A172 (cell line): ENCODE measurements at places on chromosomes 11 and 22. TPM values are rescaled to one million over a fixed set of nuclear protein-coding genes. Genes with fewer than 3 reads are reported as not detected.

GRCh38 chr11:83280256-83280655 is 5.9 kb downstream of the CCDC90B start:
- no peak for DNase-seq

CSNK2A3 gene
- total RNA-seq: 3.4 and 3.6 TPM in 2 replicates

DNA sequence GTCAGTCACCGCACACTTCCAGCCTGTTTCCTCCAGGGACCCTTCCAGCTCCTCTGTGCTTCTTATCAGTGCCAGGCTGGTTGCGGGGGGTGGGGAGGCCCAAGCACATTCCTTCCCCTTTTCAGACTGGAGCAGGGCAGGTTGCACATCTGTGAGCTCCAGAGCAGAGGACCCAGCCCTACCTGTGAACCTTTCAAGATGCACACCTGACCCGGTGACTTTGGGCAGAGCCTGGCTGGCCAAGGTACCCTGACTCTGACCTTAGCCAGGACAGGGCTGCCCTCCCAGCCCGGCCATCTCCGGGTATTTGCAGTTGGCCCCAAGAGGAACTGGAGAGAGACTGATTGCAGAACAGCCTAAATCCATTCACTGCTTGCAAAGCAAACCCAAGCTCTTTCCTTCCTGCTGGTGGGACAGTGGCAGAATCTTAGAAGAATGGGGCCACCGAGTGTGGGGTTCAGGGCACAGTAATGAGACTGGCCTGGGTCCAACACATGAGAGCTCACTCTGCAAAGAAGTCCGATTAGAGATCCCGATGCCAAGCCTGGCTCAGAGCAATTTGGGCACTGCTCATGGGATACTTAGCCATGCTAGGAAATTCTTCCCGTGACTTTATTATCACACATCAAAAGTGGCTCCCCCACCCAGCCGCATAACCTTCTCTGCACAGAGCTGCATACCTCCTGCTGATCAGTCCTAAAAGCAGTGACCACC is 64.7 kb upstream of the CCND1 start:
- DNase-seq: no peak

DNA sequence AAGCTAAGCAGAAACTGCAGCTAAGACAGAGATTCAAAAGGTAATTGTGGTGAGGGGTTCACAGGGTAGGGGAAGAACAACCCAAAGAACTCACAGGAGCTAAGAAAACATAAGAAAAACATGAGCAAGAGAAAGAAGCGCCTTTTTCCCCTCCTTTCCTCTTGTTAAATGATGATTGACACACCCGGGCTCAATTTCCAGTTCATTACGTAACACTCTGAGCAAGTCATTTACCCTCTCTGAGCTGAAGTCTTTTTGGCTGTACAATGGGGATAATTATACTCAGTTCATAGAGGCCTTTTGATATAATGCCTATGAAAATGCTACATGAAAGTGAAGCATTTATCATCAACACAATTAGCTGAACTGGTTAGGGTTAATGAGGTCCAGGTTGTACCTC is 17.2 kb downstream of the LRP4 start:
- DNase-seq: no peak

- DNase-seq: peak; percentile 27
Observed at GRCh38 chr22:32801537-32802236, at the start of gene TIMP3. Gene TIMP3 (plus strand): TSS chr22:32801705. CDS start chr22:32802002, 297 bp downstream.
